ENCODE measurements at places on chromosomes 3 and 15.

GRCh38 chr15:64314456-64314855 is 41.5 kb downstream of the CSNK1G1 start:
- DNase-seq, result no peak

GRCh38 chr3:141078200-141078599 is 27.1 kb downstream of the SPSB4 start:
- DNase-seq, result no peak

DNA sequence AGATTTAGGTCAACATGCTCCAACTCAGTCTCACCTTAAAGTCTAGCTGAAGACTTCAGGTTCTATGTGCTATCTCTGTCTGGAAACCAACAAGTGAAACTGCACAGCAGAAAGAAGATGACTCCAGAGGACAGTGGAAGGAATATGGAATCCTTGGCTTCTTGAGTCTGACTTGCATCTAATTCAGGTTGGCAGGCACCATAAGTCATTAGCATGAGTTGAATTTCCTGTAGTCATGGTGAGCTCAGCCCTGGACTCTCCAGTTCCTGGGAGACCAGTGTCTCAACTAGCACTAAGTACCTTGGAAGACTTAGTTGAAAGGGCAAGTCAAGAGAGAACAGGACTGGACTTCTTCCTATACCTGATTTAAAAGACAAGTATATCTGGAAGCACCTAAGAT is 129.7 kb downstream of the DTWD1 start:
- no peak for DNase-seq

DNA sequence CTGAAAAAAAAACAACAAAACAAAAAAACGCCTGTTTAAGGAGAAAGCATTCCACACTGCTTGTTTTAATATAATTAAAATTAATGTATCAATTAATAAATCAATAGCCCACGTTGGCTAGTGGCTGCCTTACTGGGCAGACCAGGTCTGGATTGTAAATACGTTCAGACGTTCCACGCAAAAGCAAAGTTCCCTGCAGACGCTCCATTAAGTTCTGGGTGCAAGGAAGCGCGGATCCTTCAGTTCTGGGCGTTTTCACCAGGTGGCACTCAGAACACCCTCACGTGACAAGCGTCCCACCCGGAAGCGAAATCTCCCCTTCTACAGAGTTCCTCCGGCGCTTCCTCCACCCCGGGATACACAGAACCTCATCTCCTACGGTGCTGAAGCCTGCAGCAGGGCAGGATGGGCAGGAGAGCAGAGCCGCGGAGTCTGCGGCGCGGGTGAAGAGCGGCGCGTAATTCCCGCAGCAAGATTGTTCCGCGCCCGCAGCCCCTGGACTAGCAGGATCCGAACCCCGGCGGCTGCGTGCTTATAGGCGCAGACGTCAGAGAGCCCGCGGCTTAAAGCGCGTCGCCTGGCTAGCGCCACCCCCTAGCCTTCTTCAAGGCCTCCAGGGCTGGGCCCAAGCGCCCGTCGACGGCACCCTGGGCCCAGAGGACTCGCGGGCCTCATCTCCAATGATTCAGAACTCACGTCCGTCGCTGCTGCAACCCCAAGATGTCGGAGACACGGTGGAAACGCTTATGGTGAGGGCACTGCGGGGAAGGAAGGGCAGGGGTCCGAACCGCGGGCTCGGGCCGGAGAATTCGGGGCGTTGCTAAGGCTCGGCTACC is at the start of gene SLC25A38:
Gene SLC25A38 (plus strand): TSS at position 326 of the 836 bp plus-strand sequence. CDS start 355 bp downstream, at position 681.
- DNase-seq, result peak; percentile 84

DNA sequence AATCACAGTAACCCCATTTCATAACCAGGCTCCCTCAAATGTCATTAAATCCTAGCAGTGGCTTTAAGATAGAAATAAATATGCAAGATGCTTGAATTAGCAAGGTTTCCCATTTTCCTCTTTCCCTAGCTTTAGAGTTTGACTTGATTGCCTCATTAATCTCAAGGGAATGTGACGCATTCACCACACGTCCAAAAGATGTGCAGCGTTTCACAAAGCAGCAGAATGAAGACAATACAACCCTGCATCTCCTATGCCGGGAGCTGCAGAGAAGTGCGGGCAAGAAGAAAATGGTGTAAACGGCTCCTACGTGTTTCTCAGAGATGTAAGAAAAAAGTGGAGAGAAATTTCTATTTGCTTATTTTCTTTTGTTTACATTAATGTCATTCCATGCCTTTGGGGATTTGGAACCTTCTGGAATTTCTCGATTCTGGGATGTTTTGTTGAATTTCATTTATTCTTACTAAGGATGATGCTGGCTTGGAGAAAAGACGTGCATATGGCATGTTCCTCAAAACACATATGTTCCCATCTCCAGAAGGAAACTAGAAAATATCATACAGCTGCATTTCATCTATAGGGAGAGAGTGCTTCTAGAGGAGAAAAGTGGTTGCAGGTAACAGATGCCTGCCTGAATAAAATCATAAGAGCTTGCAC is 27.8 kb upstream of the FRMD4B start:
- no peak for DNase-seq

DNA sequence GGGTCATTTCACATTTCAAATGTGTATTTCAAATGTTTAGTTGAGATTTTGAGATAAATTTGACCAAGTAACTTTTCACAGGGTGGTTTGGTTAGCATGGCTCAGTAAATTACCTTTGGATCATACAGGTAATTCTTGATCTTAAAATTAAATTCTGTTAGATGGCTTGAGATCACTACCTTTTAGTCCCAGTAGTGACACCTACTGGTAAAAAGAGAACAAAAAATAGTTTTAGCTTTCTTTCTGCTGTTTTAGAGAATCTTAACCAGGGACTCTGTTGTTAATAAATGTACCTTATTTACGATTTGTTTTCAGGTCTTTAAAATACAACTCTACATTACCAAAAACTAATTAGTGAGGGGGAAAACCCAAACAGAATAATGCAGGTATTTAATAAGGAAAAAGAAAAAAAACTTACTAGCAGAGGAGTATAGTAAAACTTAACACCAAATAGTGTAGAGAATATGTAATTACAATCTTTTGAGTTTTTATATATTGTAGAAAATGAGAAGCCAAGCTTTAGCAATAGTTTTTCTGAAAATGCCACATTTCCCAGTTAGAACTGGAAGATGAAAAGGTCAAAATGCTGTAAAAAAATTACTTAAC is 620.3 kb upstream of the AGTR1 start:
- no peak for DNase-seq

GRCh38 chr15:89457086-89457485 is 39.3 kb downstream of the RHCG start:
- no peak for DNase-seq

DNA sequence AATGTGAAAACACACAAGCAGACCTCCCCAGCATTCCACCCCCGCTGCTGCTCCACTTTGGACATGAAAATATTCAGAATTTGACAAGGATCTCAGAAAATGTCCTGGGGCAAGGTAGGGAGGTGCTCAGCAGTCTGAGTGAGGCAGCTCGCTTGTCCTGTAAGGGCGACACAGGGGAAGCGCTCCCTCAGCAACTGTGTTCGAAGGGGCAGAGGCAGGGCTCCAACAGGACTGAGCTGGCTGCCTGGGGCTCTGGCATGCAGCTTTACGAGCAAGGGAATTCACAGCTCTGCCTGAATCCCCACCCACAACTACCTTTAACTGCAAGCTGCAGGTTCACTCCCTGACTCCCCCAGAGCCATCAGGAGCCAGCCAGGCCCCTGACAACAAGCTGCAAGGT is 287.0 kb upstream of the LYSMD4 start:
- DNase-seq, result no peak

DNA sequence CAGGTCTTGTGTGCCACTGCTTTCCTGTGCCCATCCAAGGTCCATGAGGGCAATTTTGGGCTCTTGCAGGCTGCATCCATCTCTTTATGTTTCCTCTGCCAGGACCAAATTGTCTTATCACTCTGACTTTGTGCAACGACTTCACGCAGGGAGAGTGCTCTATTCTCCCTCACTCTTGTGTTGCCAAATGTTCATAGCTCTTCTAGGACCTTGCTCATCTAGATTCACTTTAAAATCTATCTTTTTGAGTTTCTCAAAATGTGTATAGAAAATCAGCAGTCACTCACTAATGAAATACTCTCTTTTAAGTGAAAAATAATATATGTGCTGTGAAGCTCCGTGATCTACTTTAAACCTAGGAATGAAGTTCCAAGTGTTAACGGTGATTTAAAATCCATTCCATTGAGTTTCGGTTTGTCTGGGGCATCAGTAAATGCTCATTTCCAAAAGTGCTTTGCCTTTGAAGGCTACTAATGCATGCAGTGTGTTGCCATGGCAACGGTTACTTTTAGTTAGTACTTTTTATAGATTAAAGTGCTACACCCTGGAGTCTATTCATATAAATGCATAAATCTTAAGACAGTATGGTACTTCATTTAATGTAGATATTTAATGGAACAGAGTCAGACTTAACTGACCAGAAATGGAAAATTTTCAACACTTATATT is 46.6 kb upstream of the GOLGA8J start:
- DNase-seq, result no peak

- no peak for DNase-seq
These were observed 158.6 kb upstream of the NR2E3 start for GRCh38 chr15:71651750-71652186.

DNA sequence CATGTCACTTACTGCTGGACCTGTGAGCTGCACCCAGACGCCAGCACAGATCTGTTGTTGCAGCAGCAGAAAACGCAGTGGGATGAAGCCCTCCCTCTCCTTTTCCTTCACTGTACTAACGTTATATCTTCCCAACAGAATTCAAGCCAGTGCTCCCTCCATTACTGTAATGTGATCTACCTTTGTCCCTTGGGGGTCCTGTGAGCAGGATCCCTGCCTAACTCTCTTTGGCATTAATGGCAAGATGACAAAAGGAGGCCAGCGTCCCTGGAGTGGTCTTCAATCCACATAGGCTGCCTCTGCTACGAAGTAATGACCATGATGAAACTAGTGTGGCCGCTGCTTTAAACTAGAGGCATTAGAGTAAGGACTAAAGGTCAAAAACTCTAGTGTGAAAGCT is 69.3 kb upstream of the SOX14 start:
- no peak for DNase-seq

DNA sequence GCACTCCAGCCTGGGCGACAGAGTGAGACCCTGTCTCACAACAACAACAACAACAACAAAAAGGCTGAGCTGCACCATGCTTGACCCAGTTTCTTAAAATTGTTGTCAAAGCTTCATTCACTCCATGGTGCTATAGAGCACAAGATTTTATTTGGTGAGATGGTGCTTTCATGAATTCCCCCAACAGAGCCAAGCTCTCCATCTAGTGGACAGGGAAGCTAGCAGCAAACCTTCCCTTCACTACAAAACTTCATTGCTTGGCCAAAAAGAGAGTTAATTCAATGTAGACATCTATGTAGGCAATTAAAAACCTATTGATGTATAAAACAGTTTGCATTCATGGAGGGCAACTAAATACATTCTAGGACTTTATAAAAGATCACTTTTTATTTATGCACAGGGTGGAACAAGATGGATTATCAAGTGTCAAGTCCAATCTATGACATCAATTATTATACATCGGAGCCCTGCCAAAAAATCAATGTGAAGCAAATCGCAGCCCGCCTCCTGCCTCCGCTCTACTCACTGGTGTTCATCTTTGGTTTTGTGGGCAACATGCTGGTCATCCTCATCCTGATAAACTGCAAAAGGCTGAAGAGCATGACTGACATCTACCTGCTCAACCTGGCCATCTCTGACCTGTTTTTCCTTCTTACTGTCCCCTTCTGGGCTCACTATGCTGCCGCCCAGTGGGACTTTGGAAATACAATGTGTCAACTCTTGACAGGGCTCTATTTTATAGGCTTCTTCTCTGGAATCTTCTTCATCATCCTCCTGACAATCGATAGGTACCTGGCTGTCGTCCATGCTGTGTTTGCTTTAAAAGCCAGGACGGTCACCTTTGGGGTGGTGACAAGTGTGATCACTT is 2.0 kb downstream of the CCR5 start:
- DNase-seq, result no peak

GRCh38 chr3:126342991-126343648 is 14.1 kb downstream of the KLF15 start:
- no peak for DNase-seq

- DNase-seq, result no peak
These were observed 52.4 kb upstream of the BLM start for GRCh38 chr15:90664650-90665287.

DNA sequence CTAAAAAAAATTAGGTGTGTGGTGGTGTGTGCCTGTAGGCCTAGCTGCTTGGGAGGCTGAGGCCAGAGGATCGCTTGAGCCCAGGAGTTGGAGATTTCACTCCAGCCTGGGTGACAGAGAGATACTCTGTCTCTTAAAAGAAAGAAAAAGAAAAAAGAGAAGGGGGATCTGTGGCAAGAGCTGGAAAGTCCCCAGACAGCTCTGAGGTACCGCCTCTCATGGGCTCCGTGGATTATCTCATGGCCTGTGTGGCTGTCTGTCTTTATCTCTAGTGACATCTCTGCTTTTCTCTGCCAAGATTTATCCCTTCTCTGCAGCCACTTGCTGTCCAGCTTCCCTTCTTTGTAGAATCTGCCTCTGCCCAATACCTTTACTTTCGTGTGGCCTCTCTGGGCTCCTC is 5.7 kb downstream of the EXOSC7 start:
- no peak for DNase-seq

- no peak for DNase-seq
These were observed 1.1 kb downstream of the LSAMP start for GRCh38 chr3:116444115-116444747.

DNA sequence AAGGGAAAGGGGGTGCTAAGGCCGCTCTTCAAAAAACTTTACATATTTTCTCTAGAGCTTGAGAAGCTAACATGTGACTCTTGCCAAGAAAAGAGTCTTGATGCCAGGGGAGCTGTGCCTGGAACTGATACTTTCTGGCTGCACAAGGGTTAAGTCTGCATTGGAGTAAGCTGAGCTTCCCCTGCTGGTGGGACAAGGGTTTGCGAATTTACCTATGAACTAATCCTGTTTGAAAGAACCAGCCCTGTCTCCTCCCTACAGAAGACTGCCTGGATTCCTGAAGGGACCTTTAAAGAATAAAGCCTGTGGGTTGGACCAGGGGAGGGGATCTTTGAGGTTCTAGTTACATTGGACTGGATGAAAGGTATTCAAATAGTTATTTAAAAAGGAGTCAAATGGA is 58.3 kb upstream of the EPHA3 start:
- no peak for DNase-seq

GRCh38 chr15:78422571-78423340 is 15.3 kb upstream of the IREB2 start:
- peak; percentile 67 for DNase-seq

GRCh38 chr15:71195242-71195641 is 80.0 kb downstream of the THSD4 start:
- no peak for DNase-seq

GRCh38 chr3:150300388-150300787 is 107.7 kb upstream of the TSC22D2 start:
- no peak for DNase-seq

- DNase-seq, result no peak
These were observed 48.6 kb upstream of the TEX264 start for GRCh38 chr3:51622413-51622812.

DNA sequence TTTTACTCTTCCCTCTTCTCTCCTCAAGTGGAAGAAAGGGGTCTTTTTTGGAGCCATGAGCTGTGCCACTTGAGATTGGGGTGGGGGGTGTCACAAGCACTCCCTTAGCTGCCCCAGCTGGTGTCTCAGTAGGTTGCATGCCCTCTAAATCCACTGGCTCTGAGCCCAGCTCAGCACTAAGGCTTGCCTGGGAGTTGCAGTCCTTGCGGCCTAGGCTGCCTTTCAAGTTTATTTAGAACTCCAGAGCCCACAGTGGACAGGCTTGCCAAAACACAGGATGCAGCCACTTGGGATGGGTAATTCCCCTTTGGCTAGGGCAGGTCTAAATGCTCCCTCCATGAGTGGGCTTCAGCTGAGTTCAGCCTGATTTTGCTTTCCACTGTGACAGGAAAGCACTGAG is 24.7 kb downstream of the C3orf20 start:
- DNase-seq, result no peak
